Stimulated activated CD4-positive, alpha-beta T cell treated with anti-CD3 and anti-CD28 coated beads, Interleukin-1b, Interleukin-23, amount 100 ng/mL, for 48 hours (primary cell): ENCODE measurements at places on chromosomes 16 and 17.

DNA sequence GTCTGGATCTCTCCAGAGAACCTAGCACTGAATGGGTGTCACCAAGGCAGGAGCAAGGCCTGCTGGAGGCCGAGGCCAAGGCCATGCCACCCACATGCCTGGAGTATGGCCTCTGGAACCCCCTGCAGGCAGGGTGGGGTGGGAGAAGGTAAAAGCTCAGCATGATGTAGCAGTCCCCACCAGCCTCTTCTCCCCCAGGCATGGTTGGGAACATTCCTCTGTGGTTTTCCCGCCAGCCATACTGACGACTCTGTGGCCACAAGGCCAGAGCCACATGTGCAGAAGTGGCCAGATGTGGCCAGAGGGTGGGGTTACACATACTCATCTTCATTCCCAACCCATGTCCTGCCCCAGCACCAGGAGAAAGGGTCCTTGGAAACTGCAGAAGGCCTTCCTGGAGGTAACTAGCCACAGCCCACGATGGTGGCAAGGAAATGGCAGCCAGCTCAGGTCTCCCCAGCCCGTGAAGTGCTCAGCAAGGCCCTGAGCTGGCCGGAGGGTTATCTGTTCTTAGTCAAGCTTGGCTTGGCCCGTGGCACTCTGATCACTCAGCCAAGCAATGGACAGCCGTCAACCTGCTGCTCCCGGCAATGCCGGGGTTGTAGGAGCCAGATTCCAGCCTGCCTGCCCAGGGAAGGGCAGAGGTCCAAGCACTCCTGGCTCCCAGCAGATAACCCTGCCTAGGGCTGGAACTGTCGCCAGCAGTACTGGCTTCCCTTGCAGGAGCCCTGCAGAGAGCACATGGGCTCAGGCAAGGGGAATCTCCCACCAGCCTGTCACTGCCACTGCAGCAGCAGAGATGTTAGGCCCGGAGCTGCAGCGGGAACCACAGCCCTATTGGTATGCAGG is 26.1 kb downstream of the HDAC5 start:
- DNase-seq: no peak

- no peak for DNase-seq
Measured at GRCh38 chr17:78517421-78517820, 59.8 kb downstream of the DNAH17 start.

DNA sequence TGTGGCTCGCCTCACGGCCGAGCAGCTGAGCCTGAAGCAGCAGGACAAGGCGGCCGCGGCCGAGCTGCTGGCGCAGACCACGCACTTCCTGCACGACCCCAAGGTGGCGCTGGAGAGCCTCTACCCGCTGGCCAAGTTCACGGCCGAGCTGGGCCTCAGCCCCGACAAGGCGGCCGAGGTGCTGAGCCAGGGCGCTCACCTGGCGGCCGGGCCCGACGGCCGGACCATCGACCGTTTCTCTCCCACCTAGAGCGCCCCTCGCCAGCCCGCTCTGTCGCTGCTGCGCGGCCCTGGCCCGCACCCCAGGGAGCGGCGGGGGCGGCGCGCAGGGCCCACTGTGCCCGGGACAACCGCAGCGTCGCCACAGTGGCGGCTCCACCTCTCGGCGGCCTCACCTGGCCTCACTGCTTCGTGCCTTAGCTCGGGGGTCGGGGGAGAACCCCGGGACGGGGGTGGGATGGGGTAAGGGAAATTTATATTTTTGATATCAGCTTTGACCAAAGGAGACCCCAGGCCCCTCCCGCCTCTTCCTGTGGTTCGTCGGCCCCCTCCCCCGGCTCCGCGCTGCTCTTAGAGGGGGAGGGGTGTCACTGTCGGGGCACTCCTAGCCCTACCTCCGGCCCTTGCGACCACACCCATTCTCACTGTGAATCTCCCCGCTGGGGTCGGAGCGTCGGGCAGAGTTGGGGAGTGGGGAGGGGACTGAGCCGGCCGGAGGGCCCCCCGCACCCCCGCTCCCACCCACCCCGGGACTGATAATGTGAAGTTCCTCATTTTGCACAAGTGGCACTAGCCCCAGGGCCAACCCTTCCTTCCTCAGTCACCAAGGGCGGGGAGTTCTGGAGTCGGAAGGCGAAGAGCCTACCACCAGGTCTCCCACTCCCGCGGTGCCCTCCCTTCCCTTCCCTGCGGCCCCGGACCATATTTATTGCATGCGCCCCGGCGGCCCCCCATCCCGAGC is 4.0 kb downstream of the HIC1 start:
- peak; percentile 64 for DNase-seq

DNA sequence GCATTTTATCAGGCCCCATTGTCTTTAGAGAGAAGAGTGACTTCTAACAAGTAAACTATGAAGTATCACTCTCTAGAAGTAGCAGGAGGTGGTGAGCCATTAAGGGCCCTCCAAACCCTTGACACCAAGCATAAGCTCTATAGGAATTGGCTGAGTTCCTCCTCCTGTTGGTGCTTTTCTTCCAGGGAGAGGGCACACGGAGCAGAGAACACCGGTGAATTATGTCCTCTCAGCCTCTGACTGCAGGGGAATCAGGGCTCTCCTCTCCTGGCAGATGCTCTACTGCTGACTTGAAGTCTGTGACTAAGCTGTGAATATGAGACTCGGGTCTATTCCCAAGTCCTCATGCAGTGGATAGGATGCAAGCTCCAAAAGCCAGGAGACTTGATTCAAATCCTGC is 32.3 kb downstream of the CHD9 start:
- no peak for DNase-seq

DNA sequence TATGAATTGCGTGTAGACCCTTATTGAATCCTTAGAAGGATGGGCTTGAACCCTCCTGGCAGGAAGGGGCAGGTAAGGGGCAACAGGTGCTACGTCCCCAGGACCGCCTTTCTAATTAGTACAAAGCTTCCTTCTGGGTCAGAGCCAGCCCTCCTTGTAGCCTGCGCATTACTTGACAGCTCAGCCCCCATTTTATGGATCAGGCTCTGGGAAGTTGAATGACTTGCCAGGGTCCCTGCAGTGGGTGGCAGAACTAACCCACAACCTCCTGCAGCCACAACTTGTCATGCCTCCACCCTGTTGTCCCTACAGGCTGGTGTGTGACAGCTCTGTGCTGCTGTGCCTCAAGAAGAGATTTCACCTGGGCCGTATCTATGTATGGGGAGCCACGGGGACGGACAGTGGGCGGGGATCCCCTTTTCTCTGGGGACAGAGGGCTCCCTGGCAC is 2.7 kb downstream of the MYO15B start:
- no peak for DNase-seq

DNA sequence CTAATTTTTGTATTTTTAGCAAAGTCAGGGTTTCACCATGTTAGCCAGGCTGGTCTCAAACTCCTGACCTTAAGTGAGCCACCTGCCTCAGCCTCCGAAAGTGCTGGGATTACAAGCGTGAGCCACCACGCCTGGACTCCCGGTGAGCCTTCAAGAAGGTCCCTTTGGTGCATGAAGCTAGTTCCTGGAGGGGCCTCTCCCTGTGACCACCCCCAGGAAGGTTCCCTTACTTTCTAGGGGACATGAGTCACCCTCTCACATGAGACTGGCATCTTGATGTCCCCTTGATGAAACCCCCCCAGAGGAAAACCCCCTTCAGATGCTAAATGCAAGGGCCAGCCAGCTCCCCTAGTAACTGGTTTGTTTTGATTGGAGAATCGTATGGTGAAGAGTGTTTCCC is 12.8 kb downstream of the CARHSP1 start:
- no peak for DNase-seq

- no peak for DNase-seq
Measured at GRCh38 chr16:24611310-24611709, 71.9 kb downstream of the RBBP6 start.

- no peak for DNase-seq
Measured at GRCh38 chr17:31573861-31574260, 182.4 kb downstream of the RAB11FIP4 start.

DNA sequence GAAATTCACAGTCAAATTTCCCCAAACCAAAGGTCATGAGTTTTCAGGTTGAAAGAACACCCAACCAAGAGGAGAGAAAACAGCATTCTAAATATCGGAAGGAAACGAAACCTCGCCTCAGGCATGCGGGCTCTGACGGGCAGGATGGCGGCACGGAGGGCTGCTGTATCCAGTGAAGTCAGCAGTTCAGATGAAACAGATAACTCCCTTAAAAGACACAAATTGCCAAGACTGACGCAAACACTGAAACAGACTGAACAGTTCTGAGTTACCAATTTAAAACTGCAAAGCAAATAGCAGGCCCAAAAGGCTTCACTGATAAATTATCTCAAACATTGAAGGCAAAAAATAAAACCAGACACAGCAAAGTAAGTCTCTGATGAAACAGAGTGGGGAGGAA is 20.6 kb upstream of the CDH15 start:
- no peak for DNase-seq

DNA sequence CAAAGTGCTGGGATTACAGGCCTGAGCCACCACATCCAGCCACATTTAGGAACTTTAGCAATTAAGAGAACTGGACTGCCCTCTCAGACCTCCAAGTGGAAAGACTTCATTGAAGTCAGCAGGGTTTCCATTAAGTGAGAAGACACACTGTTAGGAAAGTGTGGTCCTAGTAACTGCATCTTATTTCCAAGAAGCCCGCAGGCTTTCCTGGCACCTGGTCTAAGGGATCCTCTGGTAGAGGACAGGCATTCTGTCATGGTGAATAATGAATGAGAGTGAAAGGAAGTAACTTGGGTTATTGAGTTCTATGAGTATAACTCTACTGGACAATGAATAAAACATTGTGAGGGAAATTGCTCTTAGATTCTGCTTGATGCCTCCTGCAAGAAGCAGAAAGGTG is 14.1 kb downstream of the C17orf75 start:
- no peak for DNase-seq

- no peak for DNase-seq
Measured at GRCh38 chr17:8430966-8431365, 4.7 kb upstream of the NDEL1 start.

DNA sequence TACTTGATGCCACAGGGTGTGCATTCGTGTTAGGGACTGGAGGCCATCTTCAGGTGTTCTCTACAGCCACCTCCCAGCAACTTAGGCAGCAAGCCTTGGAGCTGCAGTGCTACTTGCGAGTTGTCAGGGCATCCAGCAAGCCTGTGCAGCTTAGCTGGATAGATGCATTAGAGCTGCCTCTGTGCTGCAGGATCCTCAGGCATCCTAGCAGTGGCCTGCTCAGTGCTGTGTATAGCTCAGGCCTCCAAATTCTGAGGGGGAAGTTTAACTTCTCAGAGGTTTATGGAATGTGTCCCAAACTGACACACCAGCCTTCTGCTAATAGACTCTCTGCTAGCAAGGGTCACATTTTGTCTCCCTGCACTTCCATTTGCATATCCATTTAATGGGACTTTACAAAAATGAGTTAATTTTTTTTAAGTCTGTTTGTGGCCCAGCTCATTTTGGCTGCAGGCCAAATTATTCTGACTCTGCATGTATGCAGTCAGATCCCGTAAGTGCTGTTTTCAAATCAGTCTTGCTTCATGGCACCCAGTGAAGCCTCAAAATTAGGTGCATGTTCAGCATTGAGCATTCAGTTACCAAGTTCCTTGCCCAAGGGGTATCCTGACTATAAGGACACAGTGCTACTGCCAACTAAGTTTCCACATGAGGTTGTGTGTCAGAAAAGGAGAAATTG is 6.8 kb downstream of the GABARAPL2 start:
- no peak for DNase-seq

DNA sequence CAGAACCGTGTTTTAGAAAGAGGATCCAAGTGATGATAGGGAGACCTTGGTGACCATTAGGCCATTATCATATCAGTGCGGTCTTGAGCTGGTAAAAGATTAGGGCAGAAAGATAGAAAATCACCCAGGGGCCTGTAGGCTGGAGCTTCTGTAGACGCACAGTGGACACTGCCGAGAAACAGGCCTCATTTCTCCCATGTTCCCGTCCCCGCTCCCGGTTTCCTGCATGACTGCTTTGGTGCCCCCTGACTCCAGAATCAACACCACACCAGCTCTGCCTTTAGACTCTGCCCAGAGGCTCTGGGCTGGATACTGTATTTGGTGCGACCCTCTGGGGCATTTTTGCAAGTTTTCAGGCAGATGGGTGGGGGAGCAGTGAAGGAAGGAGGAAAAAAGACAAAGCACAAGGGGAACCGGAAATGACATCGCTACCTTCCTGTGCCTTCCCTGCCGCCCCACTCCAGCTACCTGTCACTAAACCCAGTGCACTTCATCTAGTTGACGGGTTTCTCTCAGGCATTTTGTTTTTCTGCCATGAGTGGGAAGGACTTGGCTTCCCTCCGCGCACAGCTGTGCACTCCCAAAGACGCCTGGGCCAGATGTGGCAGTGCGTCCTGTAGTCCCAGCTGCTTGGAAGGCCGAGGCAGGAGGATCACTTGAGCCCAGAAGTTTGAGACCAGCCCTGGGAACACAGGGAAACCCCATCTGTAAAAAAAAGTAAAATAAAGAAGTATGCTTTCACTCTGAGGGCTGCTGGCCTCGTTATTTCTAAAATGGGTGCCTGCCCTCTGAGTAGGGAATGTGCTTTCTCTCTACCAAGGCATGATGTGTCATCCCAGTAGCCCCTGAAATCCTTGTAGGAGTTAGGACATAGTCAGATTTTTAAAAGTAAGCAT is 214.1 kb downstream of the RPTOR start:
- peak; percentile 49 for DNase-seq

- no peak for DNase-seq
Measured at GRCh38 chr17:57965521-57966160, 10.4 kb upstream of the CUEDC1 start.

DNA sequence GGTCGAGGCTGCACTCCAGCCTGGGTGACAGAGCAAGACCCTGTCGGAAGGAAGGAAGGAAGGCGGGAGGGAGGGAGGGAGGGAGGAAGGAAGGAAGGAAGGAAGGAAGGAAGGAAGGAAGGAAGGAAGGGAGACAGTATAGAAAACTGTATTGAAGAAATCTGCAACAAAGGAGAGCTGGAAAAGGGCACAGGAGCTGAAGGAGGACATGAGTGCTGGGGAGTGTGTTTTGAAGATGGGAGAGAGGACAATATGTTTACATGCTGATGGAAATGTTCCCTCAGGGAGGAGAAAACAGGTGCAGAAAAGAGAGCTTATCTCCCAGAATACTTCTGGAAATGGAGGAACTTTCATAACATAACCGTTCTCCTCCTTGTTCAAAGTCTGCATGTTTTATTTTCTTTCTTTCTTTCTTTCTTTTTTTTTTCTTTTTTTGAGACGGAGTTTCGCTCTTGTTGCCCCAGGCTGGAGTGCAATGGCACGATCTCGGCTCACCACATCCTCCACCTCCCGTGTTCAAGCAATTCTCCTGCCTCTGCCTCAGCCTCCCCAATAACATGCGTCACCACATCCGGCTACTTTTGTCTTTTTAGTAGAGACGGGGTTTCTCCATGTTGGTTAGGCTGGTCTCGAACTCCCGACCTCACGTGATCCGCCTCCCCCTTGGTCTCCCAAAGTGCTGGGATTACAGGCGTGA is 2.7 kb upstream of the HAP1 start:
- no peak for DNase-seq
